GM12878 (cell line): ENCODE measurements at places on chromosomes 6 and 20. TPM values are rescaled to one million over a fixed set of nuclear protein-coding genes. Genes with fewer than 3 reads are reported as not detected.

GRCh38 chr20:8602389-8603116 is 466.3 kb upstream of the PLCB4 start:
- H3K4me3 ChIP-seq, result 0 out of 2 replicates have a peak overlapping the region, but pooled peaks have one; percentile 4
- peak; percentile 69 for DNase-seq
- no peaks in the 10 kb centered on the region for H3K36me3 ChIP-seq
- H3K4me1 ChIP-seq, result peaks cover 15% of the 10 kb centered on the region
- H3K27ac ChIP-seq, result peak overlapping the region; percentile 64
- no peaks in the 10 kb centered on the region for H3K27me3 ChIP-seq

DNA sequence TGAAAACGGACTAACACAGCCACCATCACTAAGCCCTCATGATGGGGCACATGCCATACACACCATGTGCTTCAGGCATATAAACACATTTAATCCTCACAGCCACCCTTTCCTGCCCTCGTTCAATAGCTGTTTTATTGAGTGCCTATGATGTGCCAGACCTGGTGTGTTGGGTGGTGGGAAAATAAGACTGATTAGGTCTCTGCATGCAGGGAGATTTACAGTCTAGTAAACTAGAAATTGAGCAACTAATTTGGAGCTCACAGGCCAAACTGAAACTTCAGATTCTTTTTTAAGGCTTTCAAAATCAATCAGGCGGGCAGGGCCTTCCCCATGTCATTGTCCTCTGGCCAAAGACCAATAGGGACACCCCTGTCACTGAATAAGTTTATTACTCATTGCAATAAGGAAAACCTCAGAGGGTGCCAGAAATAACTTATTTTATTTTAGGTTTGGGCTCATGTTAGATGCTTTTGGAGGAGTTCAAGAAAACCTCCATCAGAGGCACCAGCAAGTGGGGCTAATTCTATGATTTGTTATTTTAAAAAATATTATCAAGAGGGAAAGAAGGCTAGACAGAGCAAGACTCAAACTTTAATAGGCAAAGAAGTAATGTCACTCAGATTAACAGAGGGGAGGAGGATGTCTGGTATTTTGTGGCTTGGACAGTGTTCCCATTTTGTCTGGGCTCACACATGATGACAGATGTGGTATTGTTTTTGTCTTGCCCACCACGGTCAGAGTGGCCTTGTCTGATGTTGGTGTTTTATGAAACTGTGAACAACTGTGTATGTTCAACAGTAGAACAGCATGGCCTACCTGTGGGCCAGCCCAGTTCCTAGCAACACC is 12.0 kb downstream of the ZFP64 start:
- H3K27me3 ChIP-seq, result no peaks in the 10 kb centered on the region
- peak; percentile 94 for DNase-seq
- peaks cover 14% of the 10 kb centered on the region; the same call in 1 of the 2 replicates for H3K36me3 ChIP-seq
- peak overlapping the region; percentile 1; the same call in 1 of the 2 replicates for H3K4me3 ChIP-seq
- H3K27ac ChIP-seq, result peak overlapping the region; percentile 93

The ENPP1 gene
- total RNA-seq, result 0.05 and 0.16 TPM in 2 replicates

- no peaks in the 10 kb centered on the region for H3K4me1 ChIP-seq
- DNase-seq, result no peak
- H3K27ac ChIP-seq, result no peak overlapping the region
- no peaks in the 10 kb centered on the region for H3K36me3 ChIP-seq
Measured at GRCh38 chr20:38612751-38613515, 11.3 kb downstream of the ARHGAP40 start.

- H3K27me3 ChIP-seq, result no peaks in the 10 kb centered on the region
- H3K27ac ChIP-seq, result no peak overlapping the region
- H3K4me1 ChIP-seq, result peaks cover 1% of the 10 kb centered on the region
- no peak for DNase-seq
- H3K36me3 ChIP-seq, result no peaks in the 10 kb centered on the region
Measured at GRCh38 chr6:25953733-25954132, 8.9 kb upstream of the TRIM38 start.

DNA sequence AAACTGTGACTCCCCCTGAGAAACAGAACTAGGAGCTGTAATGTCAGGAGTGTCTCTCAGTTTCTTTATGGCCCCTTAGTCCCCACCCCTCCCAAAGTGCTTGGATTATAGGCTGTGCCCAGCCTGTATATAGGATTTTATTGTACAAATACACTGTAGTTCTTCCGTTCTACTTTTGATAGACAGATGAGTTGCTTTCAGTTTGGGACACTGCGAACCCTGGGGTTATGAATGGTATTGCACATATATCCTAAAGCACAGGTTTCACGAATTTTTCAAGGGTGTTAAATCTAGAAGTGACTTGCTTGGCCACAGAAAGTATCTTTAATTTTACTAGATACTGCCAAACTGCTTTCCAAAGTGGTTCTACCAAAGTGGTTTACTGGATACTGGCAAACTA is 152.9 kb upstream of the ATXN1 start:
- H3K27me3 ChIP-seq, result no peaks in the 10 kb centered on the region
- DNase-seq, result no peak
- H3K4me1 ChIP-seq, result no peaks in the 10 kb centered on the region
- H3K4me3 ChIP-seq, result no peak overlapping the region
- no peaks in the 10 kb centered on the region for H3K36me3 ChIP-seq

The NOL4L gene
- total RNA-seq, result 24.0 and 30.0 TPM in 2 replicates

The TRIM10 gene
- not detected in 2 replicates for total RNA-seq

GRCh38 chr6:117232196-117232595 is 33.2 kb upstream of the VGLL2 start:
- no peaks in the 10 kb centered on the region for H3K27me3 ChIP-seq
- no peak for DNase-seq
- no peaks in the 10 kb centered on the region for H3K4me1 ChIP-seq
- no peaks in the 10 kb centered on the region for H3K36me3 ChIP-seq
